ENCODE measurements at places on chromosomes 11 and 22. TPM values are rescaled to one million over a fixed set of nuclear protein-coding genes. Genes with fewer than 3 reads are reported as not detected.
A peak's percentile ranks its signal among the peaks of the same experiment; 100 is the strongest.

DNA sequence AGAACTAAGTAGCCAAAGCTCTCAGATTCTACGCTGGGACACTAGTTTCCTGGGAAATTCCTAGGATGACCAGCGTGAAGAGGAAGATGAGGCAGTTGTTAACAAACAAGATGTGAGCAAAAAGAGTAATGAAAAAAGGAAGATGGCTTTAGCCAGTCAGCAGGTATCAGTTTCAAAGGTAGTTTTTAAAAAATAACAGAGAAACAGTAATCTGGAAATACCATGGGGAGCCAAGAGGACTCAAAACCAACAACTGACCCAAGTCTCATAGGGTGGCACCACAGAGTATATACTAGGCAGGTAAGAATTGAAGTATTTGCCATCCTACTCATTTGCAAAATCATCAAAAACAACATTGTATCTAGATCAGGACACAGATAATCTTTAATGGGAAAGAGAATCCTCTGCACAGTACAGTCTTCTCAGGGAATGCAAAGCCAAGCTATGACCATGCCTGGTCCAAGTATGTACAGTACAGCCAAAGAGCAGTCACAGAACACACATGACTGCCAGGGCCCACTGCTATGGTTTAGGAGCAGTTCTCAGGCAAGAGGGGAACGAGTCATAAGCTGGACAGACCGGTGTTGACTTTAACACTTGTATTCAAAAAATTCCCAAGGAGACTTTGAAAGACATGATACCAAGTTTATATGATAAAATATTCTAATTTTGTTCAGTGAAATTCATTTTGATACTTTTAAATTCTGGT, 20.6 kb downstream of the MSANTD4 start:
- no peak for DNase-seq

SCN4B gene
- not detected for polyA plus RNA-seq

DNA sequence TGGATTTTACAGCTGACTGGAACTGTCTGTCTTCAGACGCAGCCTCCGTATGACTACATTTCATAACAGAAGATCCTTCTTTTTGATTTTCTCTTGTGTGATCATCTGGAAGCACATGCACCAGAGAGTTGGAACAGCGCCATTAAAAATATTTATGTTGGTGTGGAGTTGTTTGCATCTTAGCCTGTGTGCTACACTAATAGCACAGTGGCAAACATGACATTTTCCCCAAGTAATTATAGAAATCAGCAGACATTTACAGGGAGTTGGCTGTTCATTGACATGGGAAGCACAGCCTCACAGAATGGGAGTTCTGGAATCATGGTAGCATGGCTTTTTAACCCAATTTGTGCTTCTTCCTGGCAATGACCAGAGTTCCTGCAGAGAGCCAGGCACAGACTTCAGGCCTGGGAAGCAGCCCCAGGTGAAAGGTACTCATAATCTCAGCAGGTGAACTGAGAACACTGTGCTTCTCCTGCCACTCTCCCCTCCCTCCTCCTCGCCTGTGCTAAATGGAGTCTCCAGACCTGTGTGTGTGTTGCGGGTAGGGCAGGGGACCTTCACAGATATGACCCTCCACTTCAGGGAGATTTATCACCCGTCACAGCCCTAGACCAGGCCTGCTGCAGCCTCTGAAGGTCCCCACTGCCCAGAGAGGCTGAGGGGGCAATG, 82.8 kb upstream of the PLET1 start:
- DNase-seq: no peak

DNA sequence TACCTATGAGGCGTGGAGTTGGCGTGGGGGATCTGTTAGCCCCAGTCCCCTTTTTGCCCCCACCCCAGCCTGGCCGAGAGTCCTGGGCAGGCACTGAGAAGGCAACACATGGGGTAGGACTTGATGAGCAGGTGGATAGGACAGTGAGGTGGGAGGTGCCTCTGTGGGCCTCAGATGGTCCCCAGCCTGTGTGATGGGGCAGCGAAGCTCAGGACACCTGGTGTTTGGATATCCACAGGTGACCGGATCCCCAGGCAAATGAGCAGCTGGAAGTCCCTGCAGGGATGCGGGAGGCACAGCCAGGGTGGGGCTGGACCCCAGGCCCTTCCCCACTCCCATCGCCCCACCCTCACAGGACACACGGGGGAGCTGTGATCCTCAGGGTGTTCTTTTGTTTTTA, 9.7 kb downstream of the FBLN1 start:
- DNase-seq: no peak

GRCh38 chr11:88807349-88807748, 258.4 kb downstream of the GRM5 start:
- DNase-seq: no peak

STX3 gene
- polyA plus RNA-seq: 50.9 TPM

DNA sequence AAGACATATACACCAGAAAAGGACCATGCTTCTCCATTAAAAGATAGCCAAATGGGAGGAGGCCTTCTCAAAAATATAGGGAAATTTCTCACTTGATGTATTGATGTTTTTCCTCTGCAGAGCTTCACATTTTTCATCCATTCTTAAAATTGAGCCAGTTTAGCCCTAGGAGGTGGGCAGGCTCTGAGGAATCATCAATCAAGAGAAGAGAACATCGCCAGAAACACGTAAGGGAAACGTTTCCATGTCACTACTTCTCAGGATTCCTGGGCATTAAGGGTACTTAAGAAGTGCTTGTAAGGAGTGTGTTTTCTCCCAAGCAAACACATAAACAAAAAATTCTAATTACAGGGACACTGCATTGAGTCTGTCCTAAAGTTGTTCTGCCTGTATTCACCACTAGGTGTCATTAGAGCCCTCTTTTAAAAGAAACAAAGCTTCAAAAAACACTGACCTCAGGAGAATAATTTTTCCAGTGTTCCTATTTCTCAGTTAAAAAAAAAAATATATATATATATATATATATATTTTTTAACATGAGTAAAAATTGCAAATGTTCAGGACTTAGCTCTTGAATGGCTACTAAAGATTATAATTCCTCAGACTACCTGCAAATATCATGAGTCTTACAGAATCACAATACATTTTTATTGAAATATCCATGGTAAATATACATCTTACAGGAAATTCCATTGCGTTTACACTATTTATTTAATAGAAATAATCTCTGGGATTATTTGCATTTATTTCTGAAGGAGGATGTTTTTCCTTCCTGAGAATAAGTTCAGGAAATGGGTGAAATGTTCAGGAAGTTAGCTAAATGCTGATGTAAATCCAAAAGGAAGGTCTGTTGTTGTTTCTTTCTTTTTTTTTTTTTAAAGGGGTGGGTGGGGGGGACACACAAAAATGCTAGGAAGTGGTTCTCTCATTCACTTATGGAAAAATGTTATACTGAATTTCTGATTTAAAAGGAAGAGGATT, 16.0 kb downstream of the FZD4 start:
- peak; percentile 29 for DNase-seq

EMID1 gene
- polyA plus RNA-seq: not detected

- DNase-seq: no peak
These were observed 268.6 kb downstream of the TBC1D22A start for GRCh38 chr22:47030881-47031627.

- DNase-seq: peak; percentile 27
These were observed 8.6 kb upstream of the GTSE1 start for GRCh38 chr22:46287873-46288751.

CNIH2 gene
- not detected for polyA plus RNA-seq

PNPLA5 gene
- polyA plus RNA-seq: not detected

CRYAB gene
- polyA plus RNA-seq: not detected

DNA sequence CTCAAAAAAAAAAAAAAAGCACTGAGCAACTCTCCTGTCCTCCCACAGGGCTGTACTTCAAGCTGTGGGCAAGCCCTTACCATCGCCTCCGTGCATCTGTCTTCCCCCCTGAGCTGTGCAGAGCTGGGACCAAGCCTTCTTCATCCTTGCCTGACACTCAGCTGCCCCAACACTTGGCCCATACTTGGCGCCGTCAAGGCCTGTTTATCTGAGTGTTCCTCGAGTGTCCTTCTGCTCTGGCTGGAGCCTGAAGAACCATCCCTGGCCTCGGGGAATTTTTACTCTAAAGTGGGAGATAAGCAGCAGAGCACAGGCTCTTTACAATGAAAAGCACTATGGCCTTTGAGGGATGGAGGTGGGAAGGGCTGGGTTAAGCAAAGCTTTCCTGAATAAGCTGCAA, 1.6 kb upstream of the TIRAP start:
- DNase-seq: no peak

DNA sequence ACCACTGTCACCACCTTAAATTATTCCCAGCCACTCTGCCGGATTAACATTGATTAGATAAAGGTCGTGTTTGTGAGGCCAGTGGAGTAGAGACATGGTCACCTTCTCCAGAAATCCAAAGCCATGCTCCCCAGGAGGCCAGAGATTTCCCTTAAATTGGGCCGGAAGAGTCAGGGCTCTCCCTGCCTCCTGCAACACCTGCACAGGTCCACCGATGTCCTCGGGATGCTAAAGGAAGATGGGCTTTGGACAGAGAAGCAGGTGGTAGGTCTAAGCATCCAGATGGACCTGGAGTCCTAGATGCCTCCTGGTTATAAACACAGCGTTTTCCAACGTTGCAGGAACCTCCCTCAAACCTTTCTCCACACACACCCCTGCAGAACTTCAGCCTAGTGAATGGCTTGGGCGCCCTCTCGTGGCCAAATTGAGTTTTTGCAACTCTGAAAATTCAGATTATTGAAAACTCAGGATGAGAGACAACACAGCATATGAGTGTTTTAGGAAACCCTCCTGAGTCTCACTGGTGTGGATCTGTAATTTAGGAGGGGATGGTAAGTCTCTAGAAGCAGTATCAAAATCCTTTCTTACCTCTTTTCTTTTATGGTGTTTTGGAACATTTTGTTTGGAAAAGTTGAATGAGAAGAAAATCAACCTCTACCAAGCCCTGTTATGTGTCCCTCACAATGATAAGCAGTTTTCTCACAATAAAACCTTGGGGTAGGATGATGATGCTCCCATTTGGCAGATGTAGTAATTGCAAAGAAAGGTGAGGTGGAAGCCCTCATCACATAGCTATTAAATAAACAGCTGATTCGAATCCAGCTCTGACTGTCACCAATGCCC, 109.6 kb downstream of the RRAS2 start:
- DNase-seq: peak; percentile 15

DNA sequence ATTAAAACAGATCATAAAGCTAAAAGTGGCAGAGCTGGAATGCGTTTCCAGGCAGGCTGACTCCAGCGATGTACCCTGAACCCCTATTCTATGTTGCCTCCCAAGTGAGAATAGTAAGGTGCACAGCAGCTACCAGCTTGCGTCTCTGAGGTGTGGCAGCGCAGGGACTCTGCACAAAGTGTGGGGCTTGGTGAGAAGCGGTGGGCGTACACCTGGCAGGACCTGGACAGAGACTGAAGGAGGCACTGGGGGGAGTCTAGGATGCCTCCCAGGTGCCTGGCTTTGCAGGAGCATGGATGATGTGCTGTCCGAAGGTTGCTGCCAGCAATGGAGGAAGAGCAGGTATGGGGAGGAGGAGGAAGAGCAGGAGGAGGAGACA, 42.9 kb downstream of the AMPD3 start:
- DNase-seq: no peak

GRCh38 chr11:119910051-119910450, 181.1 kb upstream of the NECTIN1 start:
- DNase-seq: no peak

GRCh38 chr11:75481922-75482606, 43.7 kb downstream of the GDPD5 start:
- DNase-seq: peak; percentile 84

GRCh38 chr11:8775332-8775731, 92.7 kb downstream of the RPL27A start:
- no peak for DNase-seq

DNA sequence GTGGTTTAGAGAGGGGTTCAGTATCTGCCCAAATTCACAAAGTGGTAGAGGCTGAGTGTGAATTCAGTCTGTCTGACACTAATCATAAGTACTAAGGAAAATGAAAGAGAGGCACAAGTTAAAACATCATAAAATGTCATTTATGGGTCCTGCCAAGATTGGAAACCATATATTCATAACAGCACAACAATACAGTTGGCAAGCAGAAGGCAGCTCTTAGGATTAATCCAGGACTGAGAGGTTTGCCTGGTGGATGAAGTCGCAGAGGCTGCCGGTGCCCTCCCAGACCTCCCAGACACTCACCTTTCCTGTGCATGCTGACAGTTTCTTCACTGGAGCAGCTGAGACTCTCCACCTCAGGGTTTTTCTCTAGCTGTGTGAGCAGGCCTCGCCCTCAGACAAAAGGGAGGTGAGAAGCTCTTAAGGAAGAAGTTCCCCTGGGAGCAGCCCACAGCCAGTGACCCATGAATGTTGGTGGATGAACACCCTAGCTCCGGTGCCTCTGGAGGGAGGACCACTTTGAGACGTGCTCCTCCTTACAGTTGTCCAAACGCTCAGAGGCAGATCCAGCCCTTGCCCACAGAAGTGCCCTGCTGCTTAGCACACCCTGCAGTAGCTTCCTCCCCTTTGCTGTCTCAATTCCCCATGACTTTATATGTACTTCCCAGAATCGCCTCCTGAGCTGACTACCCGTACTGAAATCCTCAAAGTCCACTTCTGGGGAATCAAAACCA, 43.7 kb downstream of the MAML2 start:
- peak; percentile 70 for DNase-seq

GRCh38 chr22:41983513-41984405, 14.5 kb downstream of the SEPTIN3 start:
- no peak for DNase-seq

GRCh38 chr11:22677153-22677903, 10.9 kb downstream of the GAS2 start:
- no peak for DNase-seq

CD6 gene
- polyA plus RNA-seq: 0.39 TPM

DNA sequence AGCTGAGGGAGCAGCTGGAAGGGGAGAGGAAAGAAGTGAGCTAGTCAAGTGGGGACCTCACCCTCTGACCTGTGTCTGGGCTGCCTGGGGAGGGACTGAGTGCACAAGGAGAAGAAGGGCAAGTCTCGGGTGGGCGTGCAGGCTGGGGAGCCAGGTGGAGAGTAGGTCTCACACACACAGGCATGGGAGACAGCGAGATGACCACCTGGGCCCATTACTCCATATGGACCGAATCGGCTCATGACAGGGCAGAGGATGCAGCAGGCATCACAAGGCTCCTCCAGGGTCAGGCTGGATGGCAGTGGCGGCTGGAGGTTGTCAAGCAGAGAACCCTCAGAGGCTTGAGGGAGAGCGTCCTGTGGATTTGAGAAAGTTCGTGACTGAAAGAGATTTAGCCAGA, 63.5 kb downstream of the CEP164 start:
- DNase-seq: no peak

- no peak for DNase-seq
These were observed 1.2 kb upstream of the FGF3 start for GRCh38 chr11:69820441-69820840.

MS4A4E gene
- 1.00 TPM for polyA plus RNA-seq

GRCh38 chr11:73498343-73498742, 99.6 kb downstream of the FAM168A start:
- DNase-seq: no peak

ANGPTL5 gene
- polyA plus RNA-seq: not detected

TTC36 gene
- not detected for polyA plus RNA-seq

GRCh38 chr11:75840522-75840921, 25.5 kb downstream of the UVRAG start:
- DNase-seq: no peak

Measured in CD14-positive monocyte (primary cell).